Astrocyte of the hippocampus (primary cell): ENCODE measurements at places on chromosomes 16 and 17.
A peak's percentile ranks its signal among the peaks of the same experiment; 100 is the strongest.

GRCh38 chr16:23967775-23968174, 132.0 kb downstream of the PRKCB start:
- no peak for DNase-seq

DNA sequence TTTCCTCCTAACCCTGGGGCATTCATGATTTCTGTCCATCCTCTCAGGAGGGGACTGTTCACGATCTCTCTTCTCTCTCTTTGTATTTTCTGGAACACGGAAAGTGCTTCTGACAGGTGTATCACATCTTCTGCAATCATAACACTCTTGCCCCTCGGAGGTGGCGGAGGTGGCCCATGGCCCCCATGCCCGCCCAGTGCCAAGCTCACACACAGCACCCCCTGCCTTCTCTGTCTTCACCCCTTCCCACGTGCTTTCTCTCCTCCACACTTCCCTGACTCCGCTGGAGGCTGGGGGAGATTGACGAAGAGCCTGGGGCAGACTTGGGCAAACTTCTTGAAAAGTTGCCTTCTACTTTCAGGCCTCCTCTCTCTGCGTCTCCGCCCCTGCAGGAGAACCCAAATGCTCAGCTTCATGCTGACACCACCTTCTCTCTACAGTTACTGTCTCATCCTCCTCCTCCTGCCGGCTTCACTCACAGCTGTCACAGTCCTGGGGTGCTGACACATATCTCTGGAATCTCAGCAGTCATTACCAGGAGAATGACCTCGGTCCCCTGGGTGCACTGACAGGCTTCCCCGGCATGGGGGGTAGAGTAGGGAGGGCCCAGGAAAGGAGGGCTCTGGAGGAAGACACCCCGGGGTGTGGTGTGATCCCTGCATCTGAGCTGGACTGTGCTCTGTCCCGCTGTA, 127.1 kb downstream of the ENGASE start:
- no peak for DNase-seq

DNA sequence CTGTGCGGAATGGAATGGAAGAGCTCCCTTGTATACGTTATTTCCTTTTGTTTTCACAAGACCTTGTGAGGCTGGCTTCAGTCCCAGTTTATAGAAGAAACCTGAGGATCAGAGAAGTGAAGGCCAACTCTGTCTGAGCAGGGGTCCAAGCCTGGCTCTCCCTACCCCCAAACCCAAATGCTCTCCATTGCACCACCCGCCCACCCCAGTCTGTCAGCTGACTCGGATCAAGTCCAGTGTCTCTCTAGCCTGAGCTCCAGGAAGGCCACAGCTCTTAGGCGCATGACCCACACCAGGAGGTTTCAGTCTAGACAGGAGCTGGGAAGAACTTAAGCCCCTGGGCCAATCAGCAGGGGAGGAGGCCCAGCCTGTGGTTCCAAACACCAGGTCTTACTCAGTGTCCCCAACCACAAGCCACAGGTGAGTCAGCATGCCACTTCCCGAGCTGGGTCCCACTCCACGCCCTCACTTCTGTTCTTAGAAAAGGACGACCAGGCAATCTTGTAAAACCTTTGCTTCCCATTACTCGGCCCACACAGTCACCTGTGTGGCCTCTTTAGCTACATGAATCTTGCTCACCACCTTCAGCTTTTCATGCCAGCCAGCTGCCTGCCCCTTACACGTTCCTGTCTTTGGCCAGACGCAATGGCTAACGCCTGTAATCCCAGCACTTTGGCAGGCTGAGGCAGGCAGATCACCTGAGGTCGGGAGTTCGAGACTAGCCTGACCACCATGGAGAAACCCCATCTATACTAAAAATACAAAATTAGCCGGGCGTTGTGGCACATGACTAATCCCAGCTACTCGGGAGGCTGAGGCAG, 27.8 kb downstream of the TK2 start:
- DNase-seq = peak; percentile 92

DNA sequence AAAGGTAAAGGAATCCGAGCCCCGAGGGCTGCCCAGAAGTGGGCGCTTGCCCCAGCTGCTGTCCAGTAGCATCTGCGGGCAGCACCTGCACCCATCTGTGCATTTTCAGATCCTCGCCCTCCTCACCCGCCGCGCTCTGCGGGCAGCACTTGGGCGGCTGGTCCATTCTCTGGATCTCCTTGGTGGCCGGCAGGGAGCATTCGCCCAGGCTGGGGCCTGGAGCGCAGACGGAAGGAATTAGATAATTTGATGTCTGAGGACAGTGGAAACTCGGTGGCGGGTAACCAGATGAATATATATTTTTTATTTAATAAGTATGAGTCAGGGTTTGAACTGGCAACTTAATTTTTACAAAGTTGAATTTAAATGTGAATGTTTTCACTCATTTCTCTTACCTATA, 88.5 kb downstream of the NPIPB11 start:
- DNase-seq = no peak

GRCh38 chr16:24497440-24497839, 41.9 kb upstream of the RBBP6 start:
- DNase-seq = no peak

GRCh38 chr17:67362173-67362572, 4.2 kb downstream of the PSMD12 start:
- DNase-seq = no peak

- no peak for DNase-seq
These were observed 4.1 kb upstream of the NAGS start for GRCh38 chr17:44000141-44000860.

GRCh38 chr16:12350945-12351344, 374.4 kb downstream of the SNX29 start:
- no peak for DNase-seq

DNA sequence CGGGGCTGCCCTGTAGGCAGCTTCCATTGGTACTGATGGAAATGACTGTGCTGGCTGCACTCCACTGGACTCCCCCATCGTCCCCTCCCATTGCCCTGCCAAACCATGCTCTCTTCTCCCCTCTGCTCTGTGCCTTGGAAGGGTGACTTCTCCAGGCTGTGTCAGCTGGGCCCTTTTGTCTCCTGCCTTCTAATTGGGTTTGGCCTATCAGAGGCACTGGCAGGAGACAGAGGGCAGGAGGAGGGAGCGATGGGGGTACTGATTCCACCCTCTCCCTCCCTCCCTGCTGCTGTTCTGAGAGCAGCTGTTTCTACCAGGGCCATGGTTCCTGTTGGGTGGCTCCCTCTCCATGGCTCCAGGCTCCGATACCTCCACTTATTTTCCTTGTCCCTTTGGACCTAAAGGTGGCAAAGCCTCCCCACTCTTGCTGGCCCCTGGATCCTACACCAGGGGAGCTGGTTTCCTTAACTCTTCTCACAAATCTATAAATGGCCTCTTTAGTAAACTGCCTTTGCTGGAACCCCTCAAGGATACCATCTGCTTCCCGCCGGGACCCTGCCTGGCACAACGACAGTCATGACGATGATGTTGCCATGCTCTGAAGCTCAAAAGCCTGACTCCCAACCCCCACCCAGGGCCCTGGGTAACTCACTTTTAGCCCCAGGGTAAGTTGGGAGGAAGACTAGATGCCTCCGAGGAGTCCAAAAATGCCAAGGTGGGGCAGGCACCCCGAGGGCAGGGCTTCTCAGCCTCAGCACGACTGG, 123.8 kb upstream of the RPL38 start:
- DNase-seq = no peak

- peak; percentile 47 for DNase-seq
These were observed 405 bp upstream of the ACE start for GRCh38 chr17:63476459-63476853.

- no peak for DNase-seq
These were observed 73.0 kb downstream of the KLHDC4 start for GRCh38 chr16:87692756-87693155.

- no peak for DNase-seq
These were observed 6.2 kb upstream of the SLC16A13 start for GRCh38 chr17:7029659-7030058.
